Suppressor macrophage (primary cell): ENCODE measurements at places on chromosomes 4 and X.

DNA sequence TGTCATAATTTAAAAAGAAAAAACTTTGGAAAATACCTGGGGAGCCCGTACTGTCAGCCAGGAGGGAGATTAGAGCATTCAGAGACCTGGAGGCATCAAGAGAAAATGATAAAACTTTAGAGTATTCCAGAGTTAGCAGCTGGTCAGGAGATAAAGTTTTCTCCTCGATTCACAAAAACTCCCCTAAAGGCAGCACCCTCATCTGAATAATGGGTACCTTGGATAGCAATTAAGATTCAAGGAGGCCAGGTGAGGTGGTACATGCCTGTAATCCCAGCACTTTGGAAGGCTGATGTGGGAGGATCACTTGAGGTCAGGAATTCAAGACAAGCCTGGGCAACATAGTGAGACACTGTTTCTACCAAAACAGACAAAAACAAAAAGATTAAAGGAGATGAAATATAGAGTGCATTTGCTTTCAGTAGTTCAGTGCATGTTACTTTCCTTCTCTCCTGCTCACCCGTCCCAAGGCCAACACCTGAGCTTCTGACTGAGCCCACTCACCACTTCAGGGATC is 18.6 kb upstream of the RAB40A start:
- no peak for DNase-seq

- no peak for DNase-seq
These were observed 49.5 kb downstream of the CAMK2D start for GRCh38 chr4:113711883-113712662.

GRCh38 chrX:26286836-26287235 is 70.9 kb downstream of the MAGEB5 start:
- DNase-seq, result no peak

GRCh38 chr4:134666640-134667039 is 465.1 kb upstream of the PABPC4L start:
- no peak for DNase-seq

DNA sequence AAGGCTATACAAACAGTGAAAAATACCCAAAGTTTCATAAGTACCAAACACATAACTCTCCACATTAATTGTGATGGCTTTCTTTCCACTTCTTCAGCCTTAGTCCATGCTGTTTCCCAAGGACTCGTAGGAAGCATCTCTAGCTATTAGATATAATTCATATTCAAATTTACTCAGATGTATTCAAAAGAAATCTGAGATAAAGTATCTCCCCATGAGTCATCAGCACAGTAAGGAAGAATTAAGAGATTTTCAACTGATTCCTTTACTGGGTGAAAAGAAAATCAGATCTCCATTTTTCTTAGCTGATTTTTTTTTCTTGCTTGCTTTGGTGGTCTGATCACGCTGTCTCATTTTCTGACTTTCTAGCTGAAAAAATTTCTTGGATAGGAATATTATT is 71.7 kb downstream of the MID1 start:
- no peak for DNase-seq

DNA sequence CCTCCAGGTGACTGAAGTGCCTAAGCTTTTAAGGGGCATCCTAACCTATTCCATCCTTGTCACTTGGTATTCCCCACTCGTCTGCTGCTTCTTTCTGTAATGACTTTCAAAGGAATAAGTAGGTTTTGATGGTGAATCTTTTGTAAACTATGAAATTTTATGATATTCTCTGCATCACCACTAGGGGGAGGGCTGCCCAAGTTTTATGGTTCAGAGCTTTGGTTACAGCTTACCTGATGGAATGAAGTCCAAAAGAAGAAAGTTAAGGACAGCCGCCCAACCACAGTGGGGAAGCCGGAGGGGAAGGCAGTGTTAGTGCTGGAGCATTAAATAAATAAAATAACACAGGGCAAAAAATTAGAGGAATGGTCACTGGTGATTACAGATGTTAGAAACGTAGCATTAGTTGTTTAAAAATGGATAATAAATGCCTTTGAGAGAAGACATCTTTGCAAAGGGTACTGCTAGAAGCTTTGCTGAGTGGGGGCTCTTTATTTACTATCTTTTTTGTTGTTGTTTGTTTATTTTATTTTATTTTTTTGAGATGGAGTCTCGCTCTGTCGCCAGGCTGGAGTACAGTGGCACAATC is 204.9 kb downstream of the GBA3 start:
- peak; percentile 16 for DNase-seq

- no peak for DNase-seq
These were observed 34.3 kb downstream of the GPC4 start for GRCh38 chrX:133380711-133381619.

DNA sequence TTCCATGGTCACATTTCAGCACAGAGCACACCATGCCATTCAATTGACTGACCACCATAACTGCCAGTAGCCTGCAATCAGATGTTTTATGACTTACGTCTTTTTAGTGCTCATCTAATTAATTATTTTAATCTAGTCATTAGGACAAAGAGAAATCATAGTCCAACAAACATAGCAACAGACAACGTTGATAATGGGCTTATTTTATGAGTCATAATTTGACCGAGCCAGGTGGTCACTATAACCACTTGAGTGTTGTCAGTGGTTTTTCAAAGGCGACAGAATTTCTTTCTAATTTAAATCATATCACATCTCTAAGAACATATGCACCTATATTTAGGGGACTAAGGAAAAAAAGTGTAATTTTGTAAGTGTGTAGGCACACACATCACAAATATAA is 1.9 kb downstream of the SEC24D start:
- no peak for DNase-seq

DNA sequence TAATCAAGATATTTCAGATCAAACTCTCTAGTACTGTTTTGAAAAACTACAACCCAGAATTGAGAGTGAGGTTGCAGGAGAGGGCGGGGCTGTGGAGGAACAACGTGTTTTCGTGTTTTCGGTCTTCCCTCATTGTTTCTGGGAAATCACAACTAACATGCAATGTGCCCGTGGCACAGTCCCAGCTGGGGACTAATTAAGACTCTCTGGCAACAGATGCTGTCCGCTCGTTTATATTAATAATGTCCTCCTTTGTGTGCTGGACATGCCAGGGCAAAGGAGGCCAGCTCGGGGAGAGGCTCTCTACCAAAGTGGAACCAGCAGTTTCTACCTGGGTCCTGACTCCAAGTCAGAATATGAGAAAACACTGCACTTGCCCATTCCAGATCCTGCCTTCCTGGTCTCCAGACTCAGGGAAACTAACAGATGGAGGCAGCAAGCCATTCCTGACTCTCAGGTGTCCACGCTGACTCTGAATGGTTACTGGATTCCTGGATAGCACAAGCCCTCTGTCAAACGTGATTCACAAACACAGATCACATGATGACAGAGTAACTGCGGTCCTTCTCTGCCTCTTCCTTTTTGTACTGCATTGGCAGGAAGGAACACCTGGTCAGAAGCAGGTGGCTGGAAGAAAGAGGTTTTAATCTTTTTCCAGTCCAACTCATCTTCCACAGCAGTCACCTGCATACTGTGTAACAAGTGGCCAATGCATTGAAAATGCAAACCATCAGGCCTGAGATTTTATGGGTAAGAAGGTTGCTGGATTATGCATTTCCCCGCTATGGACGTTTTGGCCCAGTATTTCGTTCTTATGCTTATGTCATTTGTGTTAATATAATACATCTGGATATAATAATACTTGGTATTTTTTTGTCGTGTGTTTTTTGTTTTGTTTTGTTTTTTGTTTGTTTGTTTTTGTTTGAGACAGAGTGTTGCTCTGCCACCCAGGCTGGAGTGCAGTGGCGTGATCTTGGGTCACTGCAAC is 65.0 kb downstream of the COQ2 start:
- no peak for DNase-seq

DNA sequence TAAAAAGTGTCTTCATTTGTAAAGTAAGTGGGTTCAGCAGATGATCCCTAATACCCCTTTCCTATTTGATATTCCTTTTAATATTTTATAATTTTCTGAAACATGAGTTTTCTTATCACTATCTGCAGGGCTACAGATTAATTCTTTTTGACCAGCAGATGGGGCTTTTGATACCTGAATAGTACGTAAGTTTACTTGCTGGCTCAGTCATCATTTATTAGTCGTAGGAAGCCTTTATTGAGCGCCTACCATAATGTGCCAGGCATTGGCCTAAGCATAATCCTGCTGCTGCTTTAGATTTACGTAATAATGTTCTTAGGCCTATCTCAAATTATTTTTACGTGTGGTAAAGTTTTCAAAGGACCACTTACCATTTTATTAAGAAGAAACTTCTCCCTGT is 33.1 kb downstream of the OSTC start:
- DNase-seq, result no peak

DNA sequence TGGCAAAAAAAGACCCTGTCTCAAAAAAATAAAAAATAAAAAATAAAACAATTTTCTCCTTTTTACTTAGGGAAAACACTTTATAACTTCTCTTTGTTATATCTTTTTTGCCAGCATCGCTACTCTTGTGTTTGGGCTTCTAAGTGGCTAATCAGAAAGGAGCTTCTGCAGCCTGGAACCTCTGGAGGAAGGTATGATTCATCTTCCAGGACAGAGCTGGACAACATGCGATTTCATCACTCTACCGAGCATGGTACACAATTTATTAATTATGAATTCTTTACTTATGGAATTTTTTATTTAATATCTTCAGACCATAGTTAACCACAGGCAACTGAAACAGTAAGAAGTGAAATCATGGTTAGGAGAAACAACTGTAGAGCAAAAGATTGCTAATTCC is 1254.3 kb upstream of the AGA start:
- no peak for DNase-seq

- no peak for DNase-seq
These were observed 328.6 kb downstream of the ARHGAP10 start for GRCh38 chr4:148060264-148061140.

DNA sequence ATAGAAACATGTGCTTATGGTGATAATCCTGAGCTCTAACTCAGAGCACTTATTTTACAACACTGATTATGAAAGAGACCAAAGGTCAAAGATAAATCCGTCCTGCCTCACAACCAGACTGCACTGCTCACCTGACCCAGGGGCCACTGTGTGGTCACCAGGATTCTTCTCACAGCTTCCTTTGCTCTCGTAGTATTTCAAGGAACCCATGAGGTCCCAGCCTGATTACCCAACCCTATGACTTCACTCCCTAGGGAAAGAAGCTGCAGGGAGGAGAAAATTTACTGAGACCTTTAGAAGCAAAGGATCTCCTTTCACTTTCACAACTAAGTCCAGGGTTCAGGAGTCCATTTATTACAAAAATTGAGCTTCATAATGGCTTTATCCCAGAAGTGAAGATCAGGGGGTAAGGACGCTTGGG is 9.6 kb downstream of the SLC25A5 start:
- DNase-seq, result peak; percentile 68

DNA sequence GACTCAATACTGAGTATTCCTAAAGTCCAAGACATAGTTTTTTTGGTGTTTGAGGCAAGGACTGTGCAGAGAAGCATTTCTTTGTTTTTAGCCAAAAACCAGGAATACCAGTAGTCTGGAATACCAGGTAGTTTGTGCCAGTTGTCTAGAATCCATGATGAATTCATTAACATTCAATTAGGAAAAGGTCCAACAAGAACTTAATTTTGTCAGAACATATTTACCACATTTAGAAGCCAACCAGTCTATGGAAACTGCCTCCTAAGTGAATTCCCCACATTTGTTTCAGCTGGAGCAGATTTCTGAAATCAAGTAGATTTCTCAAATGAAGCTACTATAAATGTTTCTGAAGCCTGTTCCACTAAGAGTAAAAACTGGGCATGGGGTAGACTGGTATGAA is 1584.8 kb upstream of the ADGRL3 start:
- DNase-seq, result no peak

DNA sequence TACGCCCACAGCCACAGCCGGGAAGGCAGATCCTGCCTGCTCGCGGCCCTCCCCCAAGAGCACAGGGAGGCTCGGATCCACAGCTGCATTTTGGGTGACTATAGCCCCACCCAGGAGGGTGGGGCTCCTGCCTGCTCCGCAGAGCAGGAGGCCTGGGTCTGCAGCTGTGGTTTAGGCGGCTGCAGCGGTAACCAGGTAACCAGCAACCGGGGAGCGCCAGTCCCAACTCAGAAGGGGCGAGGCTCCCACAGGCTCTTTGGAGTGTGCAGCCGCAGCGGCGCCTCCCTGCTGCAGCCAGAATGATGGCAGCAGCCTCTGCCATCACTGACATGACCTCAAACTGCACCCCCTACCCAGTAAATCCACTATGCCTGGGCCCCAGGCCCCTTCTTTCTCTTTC is 148.0 kb upstream of the F9 start:
- DNase-seq, result no peak

- DNase-seq, result no peak
These were observed 3.9 kb upstream of the NKX6-1 start for GRCh38 chr4:84502955-84503373.

DNA sequence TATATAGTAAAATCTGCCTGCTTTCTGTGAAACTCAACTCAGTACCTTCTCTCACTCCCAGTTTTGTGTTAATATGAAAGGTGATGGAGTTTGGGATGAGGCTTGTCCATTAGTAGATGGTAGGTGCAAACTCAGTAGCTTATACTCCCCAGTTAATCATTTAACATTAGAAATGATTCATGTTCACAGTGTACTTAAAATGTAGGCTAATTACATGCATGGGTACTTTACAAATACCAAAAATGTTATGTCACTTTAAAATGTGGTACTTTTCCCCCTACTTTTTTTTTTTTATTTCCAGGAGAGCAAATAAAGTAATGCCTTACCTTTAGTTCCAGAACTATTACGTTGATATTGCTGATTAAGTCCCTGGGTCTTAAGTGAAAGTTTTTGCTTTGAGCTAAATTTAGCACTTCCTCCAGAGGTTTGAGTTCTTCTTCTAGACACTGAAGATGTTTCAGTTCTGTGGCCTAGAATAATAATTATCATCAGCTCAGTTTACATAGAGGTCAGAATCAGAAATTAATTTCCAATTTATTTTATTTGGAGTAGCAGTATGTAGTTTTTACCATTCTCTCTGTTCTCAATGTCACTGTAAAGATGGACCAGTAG is 3.0 kb downstream of the IL2 start:
- DNase-seq, result no peak

DNA sequence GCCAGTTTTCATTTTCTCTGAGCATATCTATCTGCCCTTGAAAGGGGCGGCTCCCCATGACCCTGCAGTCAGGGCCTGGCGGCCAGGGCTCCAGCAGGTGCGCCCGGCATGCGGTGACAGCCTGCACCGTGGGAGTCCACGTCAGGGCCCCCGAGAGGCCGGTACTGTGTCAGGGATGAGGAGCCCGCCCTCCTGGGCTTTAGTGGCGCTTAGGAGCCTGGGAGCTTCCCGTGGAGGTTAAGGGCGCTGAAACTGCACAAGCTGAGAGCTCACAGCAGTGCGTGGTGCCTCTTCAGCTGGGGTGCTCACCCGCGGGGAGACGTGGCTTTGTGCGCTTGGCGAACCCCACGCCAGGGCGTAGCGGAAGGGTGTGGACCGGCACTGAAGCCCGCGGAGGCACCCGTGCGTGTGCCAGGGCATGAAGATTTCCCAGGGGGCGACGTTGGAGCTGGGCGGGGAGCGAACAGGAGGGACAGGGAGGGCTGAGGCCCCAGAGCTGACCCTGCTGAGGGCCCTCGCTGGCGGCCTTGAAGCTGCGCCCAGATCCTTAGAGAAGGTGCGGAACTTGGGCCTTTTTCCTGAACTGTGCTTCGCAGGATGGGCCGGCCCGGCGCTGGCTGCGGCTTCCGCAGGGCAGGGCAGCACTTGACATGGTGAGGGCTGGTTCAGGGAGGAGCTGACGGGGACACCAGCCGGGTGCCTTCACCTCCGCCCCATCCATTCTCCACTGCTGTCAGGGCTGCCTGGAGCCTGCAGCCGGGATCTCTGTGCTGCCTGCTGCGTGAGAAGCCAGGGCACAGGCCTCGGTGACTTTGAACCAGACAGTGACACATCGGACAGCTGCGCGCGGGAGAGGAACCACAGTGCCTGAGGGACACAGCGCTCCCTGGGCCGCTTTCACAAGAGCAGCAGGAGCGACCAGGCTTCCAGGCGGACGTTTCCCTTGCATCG is 32.9 kb downstream of the HTT-AS start:
- DNase-seq, result peak; percentile 89

- DNase-seq, result no peak
These were observed 337.3 kb upstream of the GNPDA2 start for GRCh38 chr4:45063696-45064095.
